Thyroid gland (tissue), 4 donors: ENCODE measurements at places on chromosomes 7 and 10. TPM values are rescaled to one million over a fixed set of nuclear protein-coding genes. Genes with fewer than 3 reads are reported as not detected.

DNA sequence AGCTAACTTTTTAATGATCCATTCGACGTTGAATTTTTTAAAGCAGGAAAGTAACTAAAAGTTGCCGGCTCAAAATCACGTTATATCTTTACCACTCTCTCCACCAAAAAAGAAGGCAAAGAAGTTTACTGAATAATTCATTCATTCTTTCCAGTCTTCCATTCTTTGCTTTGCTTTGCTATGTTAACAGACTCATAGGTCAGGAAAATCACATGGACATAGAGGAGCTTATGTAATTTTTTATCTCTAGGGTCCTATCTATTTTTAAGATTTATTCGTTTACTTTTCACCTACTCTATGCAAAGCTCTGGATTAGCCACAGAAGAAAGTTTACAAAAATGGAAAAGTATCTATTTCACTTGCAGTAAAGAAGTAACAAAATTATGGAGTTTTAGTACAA is 52.6 kb downstream of the MRC1 start:
- DNase-seq, result no peak

GRCh38 chr7:23247046-23247602 is 549 bp downstream of the GPNMB start:
- DNase-seq, result no peak

Gene SEMA4G
- total RNA-seq, result 9.9 TPM

GRCh38 chr10:75726522-75727483 is 295.4 kb downstream of the LRMDA start:
- DNase-seq, result no peak
